Stimulated activated CD8-positive, alpha-beta memory T cell treated with anti-CD3 and anti-CD28 coated beads, Interleukin-15, amount 100 ng/mL, for 24 hours (primary cell): ENCODE measurements at places on chromosomes 11 and 22.

DNA sequence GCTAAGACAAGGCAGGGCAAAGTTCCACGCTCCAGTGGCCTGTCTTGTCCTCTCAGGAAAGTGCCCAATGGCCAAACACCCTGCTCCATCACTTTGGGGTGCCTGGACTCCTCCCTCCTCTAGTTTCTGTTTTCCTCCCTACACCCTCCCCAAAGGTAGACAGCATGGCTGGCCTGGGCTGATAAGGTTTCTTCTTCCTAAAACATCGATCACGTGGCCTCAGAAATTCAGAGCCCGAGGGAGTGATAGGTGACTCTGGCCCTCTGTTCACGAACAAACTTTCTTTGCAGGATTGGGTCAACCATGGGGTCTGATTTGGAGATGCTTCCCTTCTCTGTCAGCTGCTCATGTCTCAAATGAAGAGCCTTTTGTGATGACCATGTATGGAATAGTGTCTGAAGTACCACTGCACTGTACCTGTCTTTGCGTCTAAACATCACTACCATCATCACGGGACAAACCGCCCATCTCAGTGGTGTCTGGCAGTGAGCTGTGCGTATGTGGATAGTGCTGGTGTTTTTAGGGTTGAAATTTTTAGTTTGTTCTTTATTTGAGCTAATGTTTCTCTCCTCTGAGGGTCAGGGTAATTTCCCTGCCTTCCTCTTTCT, 6.1 kb downstream of the MICAL2 start:
- no peak for DNase-seq

DNA sequence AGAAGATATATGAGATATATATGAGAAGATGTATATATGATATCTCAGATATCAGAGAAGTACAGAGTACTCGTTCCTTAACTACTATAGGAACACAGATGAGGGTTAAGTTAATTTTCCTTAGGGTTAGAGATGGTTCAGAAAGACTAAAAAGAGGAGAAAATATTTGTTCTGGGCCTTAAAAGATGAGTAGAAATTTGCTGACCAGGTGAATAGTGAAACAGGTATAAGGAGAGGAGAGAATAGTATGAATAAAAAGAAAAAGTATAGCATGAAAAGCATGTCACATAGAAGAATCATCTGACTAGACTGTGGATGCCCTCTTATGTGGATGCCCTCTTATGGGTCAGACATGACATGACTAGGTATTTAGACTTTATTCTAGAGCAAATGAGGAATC, 6.3 kb upstream of the RAB39A start:
- no peak for DNase-seq

GRCh38 chr22:44404341-44405020, 91.7 kb upstream of the SHISAL1 start:
- no peak for DNase-seq

DNA sequence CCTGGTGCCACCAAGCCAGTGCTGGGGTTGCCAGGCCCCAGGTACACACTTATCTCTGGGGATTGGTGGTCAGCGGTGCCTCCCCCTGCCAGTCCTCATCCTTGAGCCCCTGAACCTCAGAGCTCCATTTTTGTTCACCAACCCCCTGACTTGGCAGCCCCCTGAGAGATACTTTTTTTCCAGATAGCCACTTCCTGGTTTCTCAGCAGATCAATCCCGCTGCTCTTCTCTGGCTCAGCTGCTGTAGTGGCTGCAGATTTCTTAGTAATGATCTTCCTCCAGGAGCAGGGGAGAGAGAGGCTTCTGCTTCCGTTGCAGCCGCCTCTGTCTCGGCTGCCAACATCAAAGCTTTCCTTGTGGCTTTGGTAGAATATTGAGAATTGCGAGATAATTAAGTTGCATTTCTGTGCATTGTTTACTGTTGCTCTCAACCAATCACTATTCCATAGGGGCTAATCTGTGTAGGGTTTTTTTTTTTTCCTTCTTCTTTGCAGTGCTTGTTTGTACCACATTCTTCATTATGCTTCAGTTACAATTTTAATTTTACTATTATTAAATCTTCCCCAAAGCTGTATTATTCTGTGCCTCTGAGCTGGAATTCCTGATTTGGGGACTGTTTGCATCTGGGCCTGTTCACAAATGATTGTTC, 92.1 kb downstream of the PKNOX2 start:
- DNase-seq: no peak

- no peak for DNase-seq
Measured at GRCh38 chr11:59418156-59418555, 8.1 kb downstream of the OR5A2 start.
